Activated T-helper 1 cell treated with Interleukin-2 at 50 U/mL for 16 hours (primary cell): ENCODE measurements at places on chromosomes 1 and 21.

DNA sequence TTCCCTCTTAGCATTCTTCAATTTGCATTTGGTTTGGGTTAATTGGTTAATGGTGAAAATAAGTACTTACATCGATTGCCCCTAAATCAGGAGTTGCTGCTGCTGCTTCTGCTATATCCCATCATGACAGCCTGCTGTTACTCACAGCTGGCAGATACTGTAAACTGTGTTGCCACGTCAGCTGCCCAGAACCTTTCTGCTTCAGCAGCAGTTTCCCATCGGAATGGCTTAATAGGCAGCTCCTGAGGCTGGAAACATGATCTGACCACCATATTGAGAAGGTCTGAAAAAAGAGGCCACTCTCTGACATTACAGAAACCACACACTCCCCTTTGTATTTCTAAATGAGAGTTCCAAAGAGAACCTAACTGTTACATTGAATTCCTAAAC lies 14.3 kb upstream of the SEC16B start:
- DNase-seq = no peak

- no peak for DNase-seq
Measured at GRCh38 chr1:3727825-3728776, 24.1 kb upstream of the CCDC27 start.

GRCh38 chr1:90732136-90732535 lies 15.0 kb upstream of the BARHL2 start:
- DNase-seq = no peak

GRCh38 chr1:161044535-161044907 lies 1.3 kb downstream of the USF1 start:
- no peak for DNase-seq

DNA sequence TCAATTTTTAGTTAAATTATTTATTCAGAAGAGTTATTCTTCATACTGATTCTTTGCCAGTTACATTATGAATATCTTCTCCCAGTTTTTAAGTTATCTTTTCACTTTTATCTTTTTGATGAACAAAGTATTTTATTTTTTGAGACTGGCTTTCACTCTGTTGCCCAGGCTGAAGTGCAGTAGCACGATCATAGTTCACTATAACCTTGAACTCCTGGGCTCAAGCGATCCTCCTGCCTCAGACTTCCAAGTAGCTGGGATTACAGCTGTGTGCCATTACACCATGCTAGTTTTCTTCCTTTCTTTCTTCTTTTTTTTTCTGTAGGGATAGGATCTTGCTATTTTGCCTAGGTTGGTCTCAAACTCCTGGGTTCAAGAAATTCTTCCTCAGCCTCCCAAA lies 3.5 kb downstream of the GORAB start:
- DNase-seq = no peak

GRCh38 chr1:226131639-226132038 lies 54.9 kb downstream of the ACBD3 start:
- no peak for DNase-seq

- no peak for DNase-seq
Measured at GRCh38 chr1:41434748-41435449, 49.6 kb downstream of the EDN2 start.

GRCh38 chr1:227726924-227727599 lies 8.0 kb downstream of the JMJD4 start:
- DNase-seq = no peak

GRCh38 chr1:30005972-30006619 lies 717.3 kb downstream of the MATN1 start:
- DNase-seq = no peak

DNA sequence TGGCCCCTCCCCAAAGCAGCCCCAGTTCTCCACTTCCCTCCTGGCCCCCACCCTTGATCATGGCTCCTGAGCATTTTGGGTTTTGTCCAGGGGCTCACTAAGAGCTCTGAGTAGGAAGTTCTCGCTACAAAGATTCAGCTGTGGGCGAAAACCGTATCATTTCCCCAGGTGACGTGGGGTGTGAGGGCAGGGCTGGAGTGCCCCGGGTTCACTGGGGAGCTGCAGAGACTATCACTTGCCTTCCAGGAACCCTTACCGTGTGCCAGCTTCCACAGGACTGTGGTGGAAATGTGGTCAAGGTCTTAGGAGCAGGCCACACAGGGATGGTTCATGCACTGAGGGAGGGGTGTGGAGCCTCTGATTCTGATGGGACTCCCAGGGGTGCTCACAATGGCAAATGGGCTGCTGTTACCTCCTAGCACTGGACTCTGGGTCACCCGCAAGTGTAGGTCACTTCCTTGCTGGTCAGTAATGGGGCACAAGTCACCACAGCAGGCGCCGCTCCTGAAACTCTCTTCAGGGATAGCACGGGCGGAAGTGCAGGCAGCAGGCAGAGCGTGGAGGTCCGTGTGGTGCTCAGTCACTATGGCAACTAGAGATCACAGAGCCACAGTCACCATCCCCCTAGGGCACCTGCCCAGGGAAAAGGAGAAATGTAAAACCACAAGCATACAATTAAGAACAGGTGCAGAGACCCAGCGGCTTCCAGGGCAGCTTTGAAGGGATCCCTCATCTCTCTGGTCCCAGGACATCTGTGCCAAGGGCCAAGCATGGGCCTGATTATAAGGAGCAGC lies 35.4 kb downstream of the RSPH1 start:
- DNase-seq = no peak

- no peak for DNase-seq
Measured at GRCh38 chr1:41515131-41515678, 30.7 kb upstream of the EDN2 start.

GRCh38 chr21:33247599-33247998 lies 17.9 kb downstream of the IFNAR2 start:
- no peak for DNase-seq

- no peak for DNase-seq
Measured at GRCh38 chr1:151711951-151712350, 4.7 kb downstream of the CELF3 start.

- no peak for DNase-seq
Measured at GRCh38 chr1:3029481-3029961, 8.3 kb downstream of the ACTRT2 start.
